ENCODE measurements at places on chromosomes 6 and 20.
A peak's percentile ranks its signal among the peaks of the same experiment; 100 is the strongest.

- peak; percentile 60 for DNase-seq
Observed at GRCh38 chr20:14569641-14570040, 232.2 kb upstream of the FLRT3 start.

GRCh38 chr20:9011121-9011520 lies 57.8 kb upstream of the PLCB4 start:
- DNase-seq, result no peak

DNA sequence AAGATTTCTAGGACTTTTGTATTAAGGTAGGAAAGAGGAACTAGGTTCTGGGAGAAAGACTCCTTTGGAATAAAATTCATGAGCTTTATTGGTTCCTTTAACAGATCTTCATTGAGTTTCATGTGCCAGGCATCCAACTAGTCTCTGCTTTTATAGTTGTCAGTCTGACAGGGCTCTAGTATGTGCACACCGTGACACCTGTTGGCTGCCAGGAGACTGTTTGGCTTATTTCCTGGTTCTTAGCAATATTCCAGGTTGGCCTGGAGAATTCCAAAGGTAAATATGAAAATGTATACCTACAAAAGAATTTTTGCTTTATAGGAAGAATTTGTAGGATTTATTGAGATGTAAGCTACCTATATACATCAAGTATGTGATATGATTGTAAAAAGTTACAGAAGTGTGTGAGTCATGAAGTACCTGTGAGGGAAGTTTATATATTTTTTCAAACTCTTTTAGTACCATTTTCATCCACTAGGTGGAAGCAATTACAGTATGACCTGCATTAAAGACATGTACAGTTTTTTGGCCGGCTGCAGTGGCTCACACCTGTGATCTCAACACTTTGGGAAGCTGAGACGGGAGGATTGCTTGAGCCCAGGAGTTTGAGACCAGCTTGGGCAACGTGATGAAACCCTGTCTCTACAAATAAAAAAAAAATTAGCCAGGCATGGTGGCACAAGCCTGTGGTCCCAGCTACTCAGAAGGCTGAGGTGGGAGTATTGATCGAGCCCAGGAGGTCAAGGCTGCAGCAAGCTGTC lies 35.2 kb downstream of the NDUFAF5 start:
- DNase-seq, result peak; percentile 79

- peak; percentile 45 for DNase-seq
Observed at GRCh38 chr6:56753811-56754210, 111.1 kb upstream of the DST start.

DNA sequence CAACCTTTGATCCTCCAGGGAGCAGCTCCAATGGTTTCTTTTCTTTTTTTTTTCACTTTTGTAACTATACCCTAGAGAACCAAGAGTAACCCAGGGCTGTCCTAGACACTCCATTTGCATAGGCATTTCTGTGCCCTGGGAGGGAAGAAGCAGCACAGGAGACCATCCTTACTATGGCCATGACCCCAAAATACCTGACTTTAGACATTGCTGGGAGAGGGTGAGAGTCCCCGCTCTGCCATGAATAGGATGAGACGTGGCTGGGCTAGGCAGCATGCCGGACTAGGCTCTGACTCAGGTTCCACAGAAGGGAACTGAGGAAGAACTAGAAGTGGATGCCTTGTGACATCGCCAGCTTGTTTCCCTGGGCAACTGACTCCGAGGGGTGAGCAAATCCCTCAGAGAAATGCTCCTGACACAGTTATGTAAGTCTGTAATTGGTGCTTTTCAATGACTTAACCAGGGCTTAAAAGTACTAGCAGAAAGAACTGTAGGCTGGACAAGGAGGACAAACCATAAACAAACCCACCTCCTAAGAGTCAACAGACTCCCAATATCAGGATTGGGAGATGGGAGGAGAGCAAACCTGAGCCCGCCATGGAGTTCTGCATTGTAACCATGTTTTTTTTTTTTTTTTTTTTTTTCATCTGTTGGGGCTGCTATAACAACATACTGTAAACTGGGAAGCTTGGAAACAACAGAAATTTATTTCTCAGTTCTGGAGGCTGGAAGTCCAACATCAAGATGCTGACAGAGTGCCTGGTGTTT lies 910 bp upstream of the ADTRP start:
- DNase-seq, result no peak

- DNase-seq, result no peak
Observed at GRCh38 chr20:44485078-44485829, 9.6 kb downstream of the TTPAL start.

DNA sequence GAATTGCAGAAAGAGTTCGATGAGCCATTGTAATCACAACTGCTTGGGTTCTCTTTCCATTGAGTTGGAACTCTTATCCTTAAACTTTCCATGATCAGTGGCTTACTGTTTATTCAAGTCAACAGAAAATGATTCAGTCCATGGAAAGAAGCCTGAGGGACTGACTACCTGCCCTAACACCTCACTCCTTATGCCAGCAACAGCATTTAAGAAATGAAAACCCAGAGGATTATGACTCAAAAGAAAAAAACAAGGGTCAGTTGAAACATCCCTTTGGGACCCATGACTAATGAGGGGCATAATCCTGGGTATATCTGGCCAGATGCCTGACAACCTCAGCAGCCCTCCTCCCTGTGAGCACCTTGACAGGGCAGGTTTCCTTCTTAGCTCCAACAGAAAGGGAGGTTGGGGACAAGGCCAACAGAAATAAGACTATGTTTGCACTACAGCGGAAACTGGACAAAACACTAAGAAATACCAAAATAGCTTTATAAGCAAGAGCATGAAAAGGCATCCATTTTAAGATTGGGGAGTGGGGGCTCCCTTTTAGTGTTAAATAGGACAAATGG lies 106.7 kb downstream of the MAP3K5 start:
- no peak for DNase-seq

DNA sequence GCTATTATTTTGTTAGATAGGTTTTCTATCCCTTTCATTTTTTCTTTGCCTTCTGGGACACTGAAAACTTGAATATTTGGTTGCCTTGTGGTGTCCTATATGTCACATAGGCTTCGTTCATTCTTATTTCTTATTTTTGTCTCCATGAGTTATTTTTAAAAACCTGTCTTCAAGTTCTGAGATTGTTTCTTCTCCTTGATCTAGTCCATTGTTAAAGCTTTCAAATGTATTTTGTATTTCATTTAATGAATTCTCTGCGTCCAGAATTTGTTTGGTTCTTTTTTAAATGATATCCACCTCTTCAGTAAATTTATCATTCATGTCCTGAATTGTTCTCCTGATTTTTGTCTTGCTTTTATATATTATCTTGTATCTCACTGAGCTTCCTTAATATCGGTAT lies 243.2 kb upstream of the BMP2 start:
- DNase-seq, result no peak

DNA sequence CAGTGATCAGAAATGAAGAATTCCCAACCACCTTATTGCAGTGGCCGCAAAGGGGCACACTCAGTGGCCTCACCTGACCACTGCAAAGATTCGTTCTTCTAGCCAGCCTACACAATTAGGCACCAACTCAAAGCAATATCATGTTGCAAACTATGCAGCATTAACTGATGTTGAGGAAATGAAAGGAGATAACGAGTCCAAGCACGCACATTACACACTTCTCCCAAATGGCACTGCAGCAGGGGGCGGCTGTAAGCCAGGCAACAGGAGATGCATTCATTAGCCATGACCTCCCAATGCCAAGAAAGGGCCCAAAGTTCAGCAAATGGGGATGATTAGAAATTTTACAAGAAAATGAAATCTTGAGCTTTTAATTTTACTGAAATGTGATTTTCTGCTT lies 39.3 kb downstream of the ATXN1 start:
- no peak for DNase-seq

GRCh38 chr20:13396826-13397225 lies 175.8 kb downstream of the ISM1 start:
- no peak for DNase-seq

DNA sequence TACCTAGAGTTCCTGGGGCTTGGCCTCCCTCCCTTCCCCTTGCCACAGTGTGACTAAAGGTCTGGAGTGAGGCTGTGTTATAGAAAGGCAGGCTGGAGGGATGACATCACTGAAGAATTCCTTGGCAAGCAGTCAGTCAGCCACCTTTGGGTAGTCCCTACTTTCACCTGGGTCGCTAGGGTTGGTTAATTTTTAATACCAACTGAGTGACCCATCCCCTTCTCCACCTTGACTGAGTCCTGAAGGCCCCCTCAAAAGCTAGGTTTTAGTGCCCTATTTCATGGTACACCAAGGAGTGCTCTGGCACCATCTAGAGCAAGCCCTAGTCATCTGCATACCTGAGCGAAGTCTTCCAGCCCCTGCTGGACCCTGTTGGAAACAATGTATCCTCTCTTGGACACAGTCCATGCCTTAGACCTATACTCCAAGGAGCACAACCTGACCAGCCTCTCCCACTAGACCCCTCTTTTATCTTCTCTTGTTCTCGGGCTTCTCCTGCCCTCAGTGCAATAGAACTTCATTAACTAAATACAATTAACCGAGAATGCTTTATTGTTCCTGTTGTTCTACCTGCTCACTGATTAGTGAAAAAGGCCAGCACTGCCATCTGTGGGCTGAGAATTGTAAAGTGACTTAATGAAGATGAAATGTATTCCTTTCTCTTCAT lies 44.6 kb downstream of the RIN2 start:
- DNase-seq, result no peak

GRCh38 chr6:111487661-111488060 lies 4.6 kb upstream of the REV3L start:
- peak; percentile 64 for DNase-seq

DNA sequence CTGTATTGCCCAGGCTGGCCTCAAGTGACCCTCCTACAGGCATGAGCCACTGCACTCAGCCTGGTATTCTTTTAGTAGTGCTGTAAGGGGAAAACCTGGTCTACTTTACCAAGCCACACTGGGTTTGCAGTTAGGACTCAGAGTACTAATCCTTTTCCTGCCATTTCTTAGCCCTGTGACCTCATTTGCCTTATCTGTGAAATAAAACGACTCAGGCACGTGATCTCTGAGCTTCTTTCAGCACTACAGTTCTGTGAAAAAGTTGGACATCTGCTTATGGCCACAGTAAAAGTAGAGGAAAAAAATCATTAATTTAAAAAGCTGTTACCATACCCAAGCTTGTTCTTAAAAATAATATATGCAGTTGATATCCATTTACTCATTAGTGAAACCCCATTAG lies 1007.5 kb downstream of the KIF16B start:
- DNase-seq, result no peak

GRCh38 chr6:111685526-111685925 lies 79.8 kb upstream of the TRAF3IP2 start:
- DNase-seq, result no peak

DNA sequence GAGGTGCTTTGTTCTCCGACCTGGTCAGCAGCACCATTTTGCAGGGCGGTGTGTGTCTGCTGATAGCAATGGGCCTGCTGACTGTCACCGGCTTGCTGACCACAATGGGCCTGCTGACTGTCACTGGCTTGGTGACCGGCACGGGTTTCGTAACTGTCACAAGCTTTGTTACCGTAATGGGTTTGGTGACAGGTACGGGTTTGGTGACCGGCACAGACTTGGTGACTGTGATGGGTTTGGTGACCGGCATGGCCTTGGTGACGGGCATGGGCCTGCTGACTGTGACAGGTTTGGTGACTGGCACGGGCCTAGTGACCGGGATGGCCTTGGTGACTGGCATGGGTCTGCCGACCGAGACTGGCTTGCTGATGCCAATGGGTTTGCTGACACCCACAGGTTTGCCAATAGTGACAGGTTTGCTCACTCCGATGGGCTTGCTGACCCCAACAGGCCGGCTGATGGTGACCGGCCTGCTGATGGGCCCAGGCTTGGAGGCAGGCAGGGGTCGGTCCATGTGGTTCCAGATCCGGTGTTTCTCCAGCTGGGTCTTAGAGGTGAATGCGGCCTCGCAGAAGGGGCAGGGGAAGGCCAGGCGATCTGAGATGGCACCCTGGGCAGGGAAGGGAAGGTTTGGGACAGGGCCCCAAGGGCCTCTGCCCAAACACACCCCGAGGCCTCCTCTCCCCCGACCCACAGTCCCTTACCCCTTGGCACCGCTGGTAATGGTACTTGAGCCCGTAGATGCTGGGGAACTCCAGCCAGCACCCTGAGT lies 3.4 kb downstream of the ZNF512B start:
- no peak for DNase-seq

GRCh38 chr6:5190507-5190906 lies 70.2 kb downstream of the LYRM4 start:
- DNase-seq, result peak; percentile 96

DNA sequence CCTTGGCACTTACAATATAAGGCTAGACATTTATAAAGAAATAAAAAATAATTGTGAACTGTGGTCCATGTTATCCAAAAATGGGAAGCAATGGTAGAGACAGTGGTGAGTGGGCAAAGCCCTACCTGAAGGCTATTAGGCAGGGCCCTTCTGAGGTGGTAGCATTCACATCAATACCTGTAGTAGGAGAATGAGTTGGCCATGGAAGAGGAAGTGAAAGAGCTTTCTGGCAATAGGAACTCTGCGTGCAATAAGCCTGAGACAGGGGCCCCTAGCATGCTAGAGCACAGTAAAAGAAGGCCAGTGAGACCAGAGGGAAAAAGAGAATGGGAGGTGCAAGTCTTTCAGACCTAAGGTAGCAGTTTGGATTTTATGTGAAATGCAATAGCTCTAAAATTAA lies 754.5 kb downstream of the PTPRT start:
- no peak for DNase-seq

- peak; percentile 4 for DNase-seq
Observed at GRCh38 chr6:90256698-90257485, 39.8 kb downstream of the BACH2 start.

DNA sequence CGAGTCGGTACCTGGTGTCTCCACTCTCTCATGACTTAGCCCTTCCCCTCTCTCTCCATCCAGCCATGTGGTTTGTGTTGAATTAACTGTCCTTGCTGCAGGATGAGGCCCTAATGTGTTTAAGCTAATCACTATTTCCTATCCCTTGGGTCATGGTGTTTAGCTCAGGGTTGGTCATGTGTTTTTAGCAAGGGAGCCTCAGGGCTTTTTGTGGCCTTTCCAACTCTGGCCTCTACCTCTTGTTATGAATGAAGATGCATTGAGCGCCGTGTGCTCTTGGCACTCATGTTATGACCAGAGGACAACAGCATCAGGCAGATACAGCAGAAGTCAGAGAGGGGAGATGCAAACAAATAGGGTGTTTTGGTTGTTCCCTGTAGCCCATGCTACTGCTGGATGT lies 674.2 kb upstream of the FLRT3 start:
- DNase-seq, result no peak

GRCh38 chr6:139361211-139361610 lies 13.2 kb downstream of the CITED2 start:
- DNase-seq, result no peak

GRCh38 chr20:59787538-59787890 lies 145.9 kb downstream of the SYCP2 start:
- DNase-seq, result no peak

Data from adipocyte (in vitro differentiated cells).